ENCODE measurements at places on chromosomes 4 and X. TPM values are rescaled to one million over a fixed set of nuclear protein-coding genes. Genes with fewer than 3 reads are reported as not detected.

The CXXC4 gene
- not detected for total RNA-seq

The EGF gene
- not detected for total RNA-seq

The AFF2 gene
- 1.7 TPM for total RNA-seq

The ELK1 gene
- 73.2 TPM for total RNA-seq

The FAM47A gene
- total RNA-seq: not detected

The MSX1 gene
- total RNA-seq: 0.61 TPM

The RS1 gene
- total RNA-seq: not detected

The BEX1 gene
- 0.38 TPM for total RNA-seq

The SPP1 gene
- total RNA-seq: not detected

The VEGFD gene
- total RNA-seq: not detected

The ZNF41 gene
- total RNA-seq: 10.6 TPM

The CDX4 gene
- not detected for total RNA-seq

The SGMS2 gene
- total RNA-seq: 0.14 TPM

The IL21 gene
- 0.09 TPM for total RNA-seq

The MPP1 gene
- 22.5 TPM for total RNA-seq

The ETDB gene
- total RNA-seq: not detected

The JAKMIP1 gene
- 5.6 TPM for total RNA-seq

The CCKAR gene
- total RNA-seq: not detected

The CLIC2 gene
- total RNA-seq: 0.49 TPM

The SORCS2 gene
- 0.05 TPM for total RNA-seq

The DSPP gene
- not detected for total RNA-seq

The TSPAN7 gene
- total RNA-seq: 0.50 TPM

The FAM241A gene
- 4.5 TPM for total RNA-seq

The TLR3 gene
- total RNA-seq: not detected

The VGLL1 gene
- not detected for total RNA-seq

The MAGED4 gene
- 0.99 TPM for total RNA-seq

The DCLK2 gene
- not detected for total RNA-seq

The SSX4B gene
- total RNA-seq: not detected

The MAGEC3 gene
- not detected for total RNA-seq

The RAI2 gene
- total RNA-seq: 0.20 TPM

The LUZP4 gene
- total RNA-seq: not detected

The ADGRG2 gene
- not detected for total RNA-seq

The KLKB1 gene
- total RNA-seq: not detected

The BMP3 gene
- total RNA-seq: not detected

The ARMCX5 gene
- total RNA-seq: 9.4 TPM

The SEPSECS gene
- 13.9 TPM for total RNA-seq

The MAP9 gene
- 8.4 TPM for total RNA-seq

The ODAPH gene
- total RNA-seq: not detected

The SHROOM3 gene
- not detected for total RNA-seq

The ABCG2 gene
- 0.25 TPM for total RNA-seq
